ENCODE measurements at places on chromosomes 12 and 14.
A peak's percentile ranks its signal among the peaks of the same experiment; 100 is the strongest.

DNA sequence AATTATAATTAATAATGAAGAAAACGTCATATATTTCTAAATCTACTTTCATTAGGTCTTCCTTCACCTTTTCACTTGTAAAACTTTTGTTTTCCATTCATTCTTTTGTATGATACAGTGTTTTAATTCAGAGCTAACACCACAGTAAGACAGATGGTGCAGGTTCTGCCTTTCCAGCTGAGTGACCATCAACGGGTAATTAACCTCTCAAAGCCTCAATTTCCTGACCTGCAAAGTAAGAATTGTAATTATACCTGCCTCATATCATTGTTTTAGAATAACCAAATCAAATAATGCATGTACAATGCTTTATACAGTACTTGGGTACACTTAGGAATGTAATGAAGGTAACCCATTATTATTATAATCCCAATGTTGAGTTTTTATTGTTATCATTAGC is 157.6 kb downstream of the FOXA1 start:
- DNase-seq = no peak

- no peak for DNase-seq
Measured at GRCh38 chr14:58876608-58877007, 238.8 kb downstream of the DACT1 start.

DNA sequence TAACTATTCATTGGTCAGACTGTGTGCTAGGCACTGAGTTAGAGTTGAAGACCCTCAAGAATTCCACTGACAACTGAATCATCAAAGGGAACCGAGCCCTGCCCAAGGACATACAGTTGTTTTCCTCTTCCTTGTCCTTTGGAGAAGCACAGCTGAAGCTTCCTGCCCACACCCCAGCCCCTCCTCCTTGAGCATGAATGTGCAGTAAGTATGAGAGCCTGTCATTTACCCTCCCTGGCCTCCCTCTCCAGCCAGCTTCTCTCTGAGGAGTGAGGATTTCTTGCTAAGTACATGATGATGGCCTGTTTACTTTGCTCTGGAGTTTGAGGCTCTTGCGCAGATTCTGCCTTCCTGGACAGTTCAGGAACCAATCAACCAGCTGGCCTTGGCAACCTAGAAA is 235.2 kb downstream of the CACNA1C start:
- DNase-seq = no peak

- DNase-seq = no peak
Measured at GRCh38 chr12:112810235-112810917, 18.8 kb downstream of the RPH3A start.

GRCh38 chr12:38585086-38585485 is 268.5 kb downstream of the ALG10B start:
- no peak for DNase-seq

GRCh38 chr12:6437586-6437985 is 7.2 kb upstream of the CD27 start:
- DNase-seq = no peak

GRCh38 chr14:38063711-38064320 is 143.9 kb upstream of the SSTR1 start:
- DNase-seq = no peak

- DNase-seq = no peak
Measured at GRCh38 chr12:127194176-127194575, 1072.8 kb upstream of the TMEM132C start.

- DNase-seq = peak; percentile 66
Measured at GRCh38 chr14:96184737-96185136, 19.9 kb upstream of the BDKRB2 start.

DNA sequence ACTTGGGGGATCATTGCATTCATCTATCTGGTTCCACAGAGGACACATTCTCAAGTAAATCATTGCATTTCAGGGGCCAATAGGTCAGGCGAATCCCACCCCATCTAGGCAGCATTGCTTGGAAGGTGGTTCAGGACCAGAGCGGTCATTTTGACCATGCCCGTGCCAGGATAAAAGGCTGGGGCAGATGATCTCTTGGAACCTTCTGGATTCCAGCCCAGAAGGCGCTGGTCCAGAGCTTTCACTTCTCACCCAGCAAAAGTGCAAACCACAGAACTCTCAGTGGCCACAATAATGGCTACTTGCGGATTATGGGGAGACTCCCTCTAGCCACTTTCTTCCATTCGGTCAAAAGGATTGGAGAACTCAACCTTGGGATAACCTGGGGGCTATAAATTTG is 595 bp upstream of the KRT85 start:
- no peak for DNase-seq

DNA sequence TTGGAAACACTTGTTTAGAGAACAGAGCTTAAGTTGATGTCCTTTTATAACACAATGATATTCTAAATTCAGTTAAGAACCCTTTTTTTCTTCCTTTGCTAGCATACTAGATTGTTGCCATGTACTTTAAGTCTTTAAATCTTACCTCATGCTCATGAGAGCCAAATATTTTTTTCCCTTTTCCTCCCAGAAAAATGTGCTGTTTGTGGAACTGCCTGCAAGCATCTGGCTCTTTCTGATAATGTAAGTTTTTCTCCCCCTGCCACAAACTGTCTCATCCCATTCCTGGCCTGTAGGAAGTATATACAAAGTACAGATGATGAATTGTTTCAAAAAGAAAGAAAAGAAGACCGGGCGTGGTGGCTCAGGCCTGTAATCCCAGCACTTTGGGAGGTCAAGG is 5.3 kb downstream of the RNF212B start:
- no peak for DNase-seq

- no peak for DNase-seq
Measured at GRCh38 chr12:19970116-19970515, 398.2 kb upstream of the PDE3A start.

- no peak for DNase-seq
Measured at GRCh38 chr14:48970943-48971342, 615.2 kb downstream of the RPS29 start.

DNA sequence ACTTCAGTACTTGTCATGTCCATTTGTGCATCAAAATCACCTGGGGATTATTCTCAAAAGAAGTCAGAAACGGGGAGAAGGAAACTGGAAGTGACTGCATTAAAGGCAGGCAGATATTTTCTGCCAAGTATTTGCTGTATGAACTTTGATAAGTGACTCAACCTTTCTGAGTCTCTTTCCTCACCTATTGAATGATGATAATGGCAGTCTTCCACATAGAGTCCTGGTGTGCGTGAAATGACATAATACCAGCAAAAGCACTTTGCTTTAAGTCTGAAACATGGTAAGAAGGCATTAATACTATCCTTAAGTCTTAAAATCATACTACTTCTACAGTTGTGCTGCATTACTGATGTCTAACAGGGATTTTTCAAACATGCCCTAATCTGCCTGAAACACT is 278.5 kb downstream of the ADAMTS20 start:
- no peak for DNase-seq

DNA sequence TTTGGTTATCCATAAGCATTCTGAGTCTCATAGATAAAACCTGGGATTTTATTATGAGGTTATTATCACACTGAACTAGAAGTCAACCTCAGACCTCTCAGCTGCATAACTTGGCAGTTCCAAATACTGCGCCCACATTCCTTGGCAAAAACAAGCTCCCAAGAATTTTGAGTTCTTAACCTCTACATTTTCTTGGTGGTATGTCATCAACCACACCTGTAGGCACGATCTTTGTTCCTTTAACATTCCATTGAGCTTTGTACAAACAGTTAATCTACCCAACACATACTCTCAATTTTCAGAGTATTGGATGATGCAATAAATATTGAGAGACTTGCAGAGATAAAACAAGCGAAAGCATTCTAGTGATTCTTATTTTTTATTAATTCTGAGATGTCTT is 371.8 kb upstream of the PRICKLE1 start:
- DNase-seq = no peak

DNA sequence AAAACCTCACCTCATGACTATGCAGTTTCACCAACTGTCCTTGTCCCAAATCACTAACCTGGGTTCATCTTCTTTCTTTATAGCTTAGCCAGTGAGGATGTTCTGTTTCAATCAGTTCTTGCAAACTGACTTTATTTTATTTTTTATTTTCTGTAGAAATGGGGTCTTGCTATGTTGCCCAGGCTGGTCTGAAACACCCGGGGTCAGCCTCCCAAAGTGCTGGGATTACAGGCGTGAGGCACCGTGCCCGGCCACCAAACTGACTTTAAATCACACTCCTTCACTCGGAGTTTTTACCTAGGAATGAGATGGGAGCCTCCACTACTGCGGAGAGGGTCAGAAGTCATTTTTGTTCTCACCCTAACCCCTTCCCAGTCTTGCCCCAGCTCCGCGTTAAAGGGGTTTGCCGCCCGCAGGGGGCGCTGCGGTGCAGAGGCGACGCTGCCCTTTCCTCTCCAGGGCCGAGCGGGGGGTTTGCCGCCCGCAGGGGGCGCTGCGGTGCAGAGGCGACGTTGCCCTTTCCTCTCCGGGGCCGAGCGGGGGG is 7.0 kb upstream of the B4GALNT3 start:
- no peak for DNase-seq

- DNase-seq = no peak
Measured at GRCh38 chr12:27081668-27082111, 688 bp downstream of the C12orf71 start.

DNA sequence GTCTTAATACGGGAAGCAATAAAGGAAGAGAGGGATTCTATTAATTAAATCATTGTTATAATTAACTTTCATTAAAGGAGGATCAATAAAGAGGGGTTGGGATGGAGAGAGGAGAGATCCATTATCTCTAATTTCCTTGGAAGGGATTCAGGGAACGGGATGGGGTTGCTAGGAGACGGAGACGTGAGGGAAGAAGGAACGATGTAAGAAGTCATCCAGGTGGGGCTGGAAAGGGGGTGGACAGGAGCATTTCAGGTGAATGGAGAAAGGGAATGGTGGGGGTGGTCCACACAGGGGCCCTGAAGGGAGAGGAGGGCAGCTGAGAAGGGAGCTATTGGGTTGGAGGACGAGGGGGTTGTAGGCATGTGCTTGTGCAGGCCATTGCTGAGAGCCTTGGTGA is 17.2 kb downstream of the CALCOCO1 start:
- DNase-seq = no peak

DNA sequence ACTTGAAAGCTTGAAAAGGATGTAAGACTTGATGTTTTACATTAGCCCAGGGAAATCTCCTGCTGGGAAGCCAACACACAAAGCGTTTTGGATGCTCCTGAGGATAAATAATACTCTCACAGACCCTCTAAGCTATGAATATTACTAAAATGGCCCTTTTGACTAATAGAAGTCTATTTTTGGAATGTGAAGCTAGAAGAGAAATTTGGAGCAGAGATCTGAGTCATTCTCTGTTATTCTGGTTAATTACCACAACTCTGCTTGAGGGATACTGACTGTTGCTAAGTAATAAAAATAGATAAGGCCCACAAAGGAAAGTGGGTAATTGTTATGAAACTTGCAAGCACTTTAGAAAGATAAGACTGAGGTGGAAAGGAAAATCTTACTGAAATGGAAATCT is 346.2 kb upstream of the STXBP6 start:
- DNase-seq = no peak

GRCh38 chr14:74429221-74429691 is 3.2 kb upstream of the SYNDIG1L start:
- no peak for DNase-seq

DNA sequence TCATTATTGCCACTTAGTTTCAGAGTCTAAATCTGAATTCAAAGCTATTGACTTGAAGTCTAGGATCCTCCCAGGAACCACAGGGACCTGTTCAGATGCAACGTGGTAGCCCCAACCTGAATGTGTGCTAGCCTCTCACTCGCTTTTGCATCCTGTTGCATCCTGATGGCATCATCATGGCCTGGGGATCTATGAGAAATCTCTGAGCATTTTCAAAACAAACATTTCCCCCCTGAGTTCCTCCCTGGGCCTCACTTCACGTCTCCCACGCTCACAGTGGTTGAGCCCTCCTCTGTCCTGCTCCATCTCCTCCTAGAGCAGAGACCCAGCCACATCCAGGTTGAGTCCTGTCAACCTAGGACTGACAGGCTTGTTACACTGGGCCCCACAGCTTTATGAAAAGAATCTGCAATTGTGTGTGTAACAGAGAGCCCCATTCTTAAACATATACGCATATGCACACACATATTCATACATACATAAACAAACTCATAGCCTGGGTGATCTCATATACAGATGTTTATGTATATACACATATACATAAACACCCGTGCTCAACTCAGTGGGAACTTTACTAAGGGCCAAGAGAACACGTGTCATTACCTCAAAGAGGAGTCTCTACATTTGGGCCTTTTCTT is 5.4 kb upstream of the KRT72 start:
- no peak for DNase-seq

DNA sequence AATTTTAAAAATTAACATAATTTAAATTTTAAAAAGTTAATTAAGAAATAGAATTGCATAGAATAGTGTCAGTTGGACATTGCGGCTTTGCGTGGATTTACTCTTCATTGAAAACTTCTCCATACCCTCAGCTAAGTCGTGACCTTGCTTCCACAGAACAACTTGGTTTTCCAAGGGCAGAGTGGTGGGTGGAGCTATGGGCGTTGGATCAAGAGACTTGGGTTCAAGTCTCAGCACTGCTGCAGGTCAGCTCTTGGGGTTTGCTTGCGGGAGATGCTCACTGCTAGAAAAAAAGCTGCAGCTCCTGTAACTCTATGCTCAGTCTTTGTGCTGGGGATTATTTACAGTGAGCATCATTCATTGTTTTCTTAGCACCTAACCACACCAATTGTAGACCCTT is 133.7 kb downstream of the PRIMA1 start:
- DNase-seq = no peak

DNA sequence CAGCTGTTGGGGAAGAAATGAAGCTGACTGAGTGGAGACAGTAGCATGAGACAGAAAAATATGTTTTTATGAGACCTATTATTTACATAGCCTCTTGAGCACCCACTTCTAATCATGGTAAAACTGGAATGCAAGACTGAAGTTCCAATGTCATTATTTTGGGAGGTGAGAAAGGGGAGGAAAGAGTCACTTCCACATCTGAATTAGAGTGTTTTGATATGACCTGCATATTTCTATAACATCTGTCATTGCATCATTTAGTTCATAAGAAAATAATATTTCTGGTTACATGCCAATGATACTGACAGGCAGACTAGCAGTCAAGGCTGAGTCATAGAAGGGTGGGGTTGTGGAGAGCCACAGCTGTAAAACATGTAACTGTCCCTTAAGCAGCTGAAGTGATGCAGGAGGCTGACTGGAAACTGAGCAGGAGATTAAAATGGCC is 26.7 kb downstream of the NTN4 start:
- no peak for DNase-seq

- no peak for DNase-seq
Measured at GRCh38 chr12:107634530-107634929, 51.1 kb upstream of the PWP1 start.

DNA sequence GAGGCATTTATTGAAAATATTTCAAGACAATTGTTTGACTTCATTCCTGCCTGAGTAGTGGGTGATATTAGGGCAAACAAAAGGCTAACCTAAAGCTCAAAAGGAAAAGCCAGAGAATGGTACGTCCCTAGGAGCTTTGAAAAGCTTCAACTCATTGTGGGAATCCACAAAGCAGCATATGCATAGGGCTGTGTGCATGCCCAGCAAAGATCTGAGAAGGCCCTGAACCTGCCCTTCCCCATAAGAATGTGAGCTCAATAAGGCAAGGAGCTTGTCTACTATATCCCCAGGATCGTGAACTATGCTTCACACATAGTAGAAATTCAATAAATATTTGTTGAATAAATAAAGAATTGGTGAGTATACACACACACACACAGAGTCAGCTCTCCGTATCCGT is 19.1 kb upstream of the RAD52 start:
- no peak for DNase-seq

All from cerebellum (tissue), 4 donors.